NCI-H748 treated with DMSO at 0.1 percent for 48 hours (cell line): ENCODE measurements at places on chromosomes 1 and 21.
A peak's percentile ranks its signal among the peaks of the same experiment; 100 is the strongest.

GRCh38 chr1:192518700-192519099 lies 56.9 kb upstream of the RGS1 start:
- no peak for DNase-seq

DNA sequence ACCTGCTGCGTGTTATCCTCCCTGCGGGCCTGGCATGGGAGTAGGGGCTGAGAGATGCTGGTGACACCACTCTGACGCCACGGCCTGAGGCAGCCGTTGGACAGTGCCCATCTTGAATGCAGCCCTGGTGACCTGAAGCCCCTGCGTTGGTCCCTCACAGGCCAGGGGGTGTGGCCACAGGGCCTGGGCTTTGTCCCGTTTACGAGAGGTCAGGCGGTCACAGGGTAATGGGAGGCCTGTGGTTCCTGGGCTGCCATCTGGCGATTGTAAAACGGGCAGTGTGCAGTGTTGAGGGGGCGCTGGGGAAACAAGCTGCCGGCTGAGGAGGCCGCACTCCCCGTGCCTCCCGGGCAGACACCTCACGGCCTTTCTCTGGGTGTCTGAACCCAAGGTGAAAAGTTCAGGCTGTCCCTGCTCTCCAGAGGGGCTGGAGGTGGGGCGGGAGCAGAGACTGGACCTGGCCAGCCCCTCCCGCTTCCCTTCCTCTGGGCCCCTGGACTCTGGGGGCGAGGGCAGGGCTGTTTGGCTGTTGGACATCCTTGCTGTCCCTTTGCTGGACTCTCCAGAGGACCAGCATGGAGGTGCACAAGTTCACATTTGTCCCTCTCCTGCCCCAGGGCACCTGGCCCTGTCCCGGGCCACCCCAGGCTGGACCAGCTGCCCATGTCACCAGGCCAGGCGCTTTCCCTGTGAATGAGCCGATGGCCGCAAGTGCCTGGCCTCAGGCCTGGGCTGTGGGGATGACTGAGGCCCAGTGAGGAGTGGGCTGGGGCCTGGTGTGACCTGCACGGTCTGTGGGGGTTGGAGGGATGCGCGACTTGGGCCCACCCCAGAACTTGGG lies 42.4 kb downstream of the SKI start:
- DNase-seq = no peak

GRCh38 chr1:68198752-68199151 lies 33.6 kb downstream of the WLS start:
- DNase-seq = no peak

GRCh38 chr21:31339721-31340120 lies 4.3 kb downstream of the TIAM1 start:
- no peak for DNase-seq

- no peak for DNase-seq
Measured at GRCh38 chr1:24803220-24803619, 58.0 kb downstream of the CLIC4 start.

DNA sequence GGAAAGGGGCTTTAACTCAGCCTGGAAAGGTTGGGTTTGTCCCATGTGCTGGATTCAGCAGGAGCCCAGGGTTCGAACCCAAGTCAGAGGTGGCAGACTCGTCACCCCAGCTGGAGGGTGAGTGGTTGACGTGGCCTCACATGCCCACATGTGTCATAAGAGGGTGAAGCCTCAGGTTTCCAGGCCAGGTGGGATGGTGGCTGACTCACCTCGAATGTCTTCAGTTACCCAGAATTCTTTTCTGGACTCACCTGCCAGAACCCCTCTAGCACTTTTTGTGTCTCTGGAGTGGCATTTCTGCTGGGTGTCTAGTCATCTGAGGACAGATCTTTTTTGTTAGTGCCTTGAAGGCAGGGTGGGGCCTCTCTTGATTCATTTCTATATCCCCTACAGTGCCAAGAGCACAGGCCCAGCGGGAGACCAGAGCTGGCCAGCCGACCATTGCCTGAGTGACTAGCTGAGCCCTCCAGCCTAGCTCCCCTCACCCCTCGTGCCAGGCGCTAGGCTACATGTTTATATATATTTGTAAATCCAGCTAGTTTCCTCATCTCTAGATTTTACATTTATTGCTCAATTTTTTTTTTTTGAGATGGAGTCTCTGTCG lies 28.1 kb downstream of the IL6R start:
- no peak for DNase-seq

GRCh38 chr1:87295445-87296110 lies 33.1 kb upstream of the LMO4 start:
- DNase-seq = peak; percentile 2

- DNase-seq = no peak
Measured at GRCh38 chr21:46100020-46100419, 2.1 kb downstream of the COL6A2 start.

- no peak for DNase-seq
Measured at GRCh38 chr1:201065686-201066085, 42.2 kb upstream of the KIF21B start.

DNA sequence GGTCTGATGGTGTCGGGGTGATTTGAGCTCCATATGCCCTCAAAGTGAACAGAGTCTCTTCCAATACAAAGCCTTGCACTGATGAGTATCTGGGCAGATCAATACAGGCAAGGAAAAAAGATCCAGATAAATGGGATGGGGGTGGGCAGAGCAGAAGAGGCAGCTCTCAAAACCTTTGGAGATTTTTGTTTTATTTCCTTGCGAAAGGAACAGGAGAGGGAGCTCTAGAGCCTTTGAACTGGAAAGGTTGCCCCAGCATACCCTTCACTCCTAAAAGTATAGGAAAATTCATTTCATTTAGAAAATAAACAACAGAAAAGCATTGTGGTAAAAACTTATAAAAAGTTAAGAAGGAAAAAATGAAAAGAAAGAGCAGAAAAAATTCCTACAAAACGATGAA lies 31.4 kb upstream of the OLIG2 start:
- peak; percentile 14 for DNase-seq

- DNase-seq = no peak
Measured at GRCh38 chr21:38914528-38915293, 109.0 kb downstream of the ETS2 start.

DNA sequence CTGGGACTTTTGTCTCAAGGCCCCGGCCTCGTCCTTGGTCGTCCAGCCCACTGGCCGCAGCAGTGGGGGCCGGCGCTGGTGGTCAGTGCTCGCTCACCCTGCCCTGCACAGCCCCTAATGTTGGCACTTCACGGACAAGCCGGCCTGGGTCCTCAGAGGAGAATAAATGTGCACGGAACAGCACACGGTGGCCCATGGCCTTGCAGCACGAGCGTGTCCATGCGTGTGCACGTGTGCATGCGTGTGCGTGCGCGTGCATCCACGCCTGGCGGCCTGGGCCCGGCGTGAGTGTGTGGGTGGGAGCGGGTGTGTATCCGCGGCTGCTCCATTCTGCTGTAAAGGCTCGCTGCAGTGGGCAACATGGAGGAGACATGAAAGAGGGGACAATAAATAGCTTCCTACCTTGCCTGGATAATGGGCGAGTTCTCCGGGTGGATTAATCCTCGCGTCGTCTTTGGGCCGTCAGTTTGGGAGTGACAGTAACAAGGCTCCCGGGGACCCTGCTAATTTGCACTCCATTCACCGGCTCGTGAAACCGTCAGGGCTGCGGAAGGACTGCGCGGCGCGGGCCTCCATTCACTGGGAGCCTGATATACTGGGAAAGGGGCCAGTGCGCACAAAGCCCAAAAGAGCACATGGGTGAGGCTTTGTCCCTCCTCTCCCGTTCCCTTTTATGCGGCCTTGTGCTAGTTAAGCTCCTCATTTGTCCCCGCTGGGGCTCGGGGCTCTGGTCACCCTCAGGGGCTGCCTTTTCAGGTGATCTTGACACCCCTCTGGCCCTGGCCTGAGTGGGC lies 142.8 kb downstream of the PRDM16 start:
- DNase-seq = no peak

- no peak for DNase-seq
Measured at GRCh38 chr1:184836934-184837895, 82.6 kb upstream of the EDEM3 start.

GRCh38 chr1:11923069-11923826 lies 3.0 kb downstream of the KIAA2013 start:
- no peak for DNase-seq

GRCh38 chr1:110420874-110421793 lies 13.6 kb upstream of the LAMTOR5 start:
- DNase-seq = no peak

- DNase-seq = no peak
Measured at GRCh38 chr1:233543338-233544255, 70.3 kb upstream of the KCNK1 start.

- no peak for DNase-seq
Measured at GRCh38 chr1:160086456-160086892, 5.1 kb downstream of the KCNJ9 start.

DNA sequence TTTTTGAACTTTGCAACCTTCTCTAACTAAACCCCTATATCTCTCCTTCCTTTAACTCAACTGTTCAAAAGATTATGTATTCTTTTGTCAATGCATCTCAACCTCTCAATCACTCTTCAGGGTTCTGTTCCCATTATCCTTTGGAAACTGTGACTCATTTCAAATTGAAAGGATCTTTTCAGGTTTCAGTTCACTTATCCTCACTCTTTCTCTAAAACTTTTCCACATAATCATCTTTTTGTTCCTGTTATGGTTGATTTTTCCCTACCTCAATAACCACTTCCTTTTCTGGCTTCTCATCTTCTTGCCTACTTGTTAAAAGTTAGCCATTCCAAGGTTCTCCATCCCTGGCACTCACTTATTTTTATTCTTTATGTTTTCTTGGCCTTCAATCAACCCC lies 56.2 kb upstream of the NUF2 start:
- DNase-seq = no peak
